ENCODE measurements at places on chromosomes 13 and 19.
A peak's percentile ranks its signal among the peaks of the same experiment; 100 is the strongest.

DNA sequence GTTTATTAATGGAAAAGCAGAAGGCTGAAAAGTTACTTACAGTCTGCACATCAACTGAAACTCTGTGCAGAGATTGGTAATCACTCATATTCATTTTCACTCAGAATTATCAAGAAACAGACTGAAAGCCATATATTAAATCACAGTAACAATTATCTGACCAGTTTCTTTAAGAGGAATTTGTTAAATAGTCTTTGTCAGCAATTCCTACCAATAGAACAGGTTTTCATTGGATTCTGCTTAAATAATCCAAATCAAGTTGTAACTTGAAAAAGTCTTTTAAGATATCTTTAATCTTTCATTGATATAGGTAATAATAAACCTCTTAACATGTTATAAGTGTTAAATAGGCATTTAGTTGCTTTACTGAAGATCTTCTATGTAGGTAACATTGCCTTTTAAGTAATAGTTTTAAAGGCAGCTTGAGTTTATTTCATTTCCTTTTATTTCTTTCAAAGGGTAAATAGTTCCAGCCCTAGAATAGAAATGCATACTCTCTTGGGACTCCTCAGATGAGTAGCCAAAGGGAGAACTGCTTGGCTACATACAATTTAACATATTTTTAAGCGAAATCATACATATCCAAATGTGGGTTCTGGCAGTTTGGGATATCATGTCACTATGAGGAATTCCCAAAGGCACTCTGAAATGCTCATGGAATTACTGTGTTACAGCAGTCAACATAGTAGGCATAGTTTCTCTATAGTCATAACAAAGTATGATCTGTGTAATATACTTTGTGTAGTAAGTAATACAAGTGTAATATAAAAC, 326.0 kb upstream of the SPRY2 start:
- DNase-seq: no peak

GRCh38 chr13:78197231-78197630, 278.6 kb upstream of the EDNRB start:
- no peak for DNase-seq

- no peak for DNase-seq
Measured at GRCh38 chr19:16104722-16105121, 7.0 kb upstream of the RAB8A start.

DNA sequence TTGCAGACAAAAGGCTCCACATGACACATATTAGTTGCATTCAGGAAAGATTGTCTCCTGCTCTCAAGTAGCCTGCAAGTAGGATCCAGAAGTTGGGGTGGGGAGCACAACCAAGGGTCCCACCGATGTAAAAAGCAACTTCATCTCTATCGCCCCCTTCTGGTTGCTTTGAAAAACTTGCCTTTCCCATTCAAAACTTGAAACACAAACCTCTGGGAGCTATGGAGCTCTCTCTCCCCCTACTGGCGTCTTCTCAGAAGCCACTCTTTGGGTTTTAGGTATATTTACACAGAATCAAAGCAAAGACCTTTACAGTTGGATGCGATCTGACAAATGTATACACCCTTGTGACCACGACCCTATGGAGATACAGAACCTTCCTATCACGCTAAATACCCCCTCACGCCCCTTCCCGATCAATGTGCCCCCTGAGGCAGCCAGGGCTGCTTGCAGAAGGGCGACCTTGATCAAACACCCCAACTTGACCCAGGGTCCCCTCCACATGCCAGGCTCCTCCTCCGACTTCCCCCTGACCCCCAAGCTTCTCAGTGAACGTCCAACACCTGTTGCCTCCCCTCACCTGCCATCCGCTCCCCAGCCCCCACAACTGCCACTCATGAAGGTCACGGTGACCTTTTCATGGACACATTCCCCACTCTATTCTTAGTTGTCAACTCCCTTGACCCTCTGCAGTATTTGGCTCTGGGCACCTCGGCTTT, 10.1 kb downstream of the NOSIP start:
- DNase-seq: peak; percentile 85

DNA sequence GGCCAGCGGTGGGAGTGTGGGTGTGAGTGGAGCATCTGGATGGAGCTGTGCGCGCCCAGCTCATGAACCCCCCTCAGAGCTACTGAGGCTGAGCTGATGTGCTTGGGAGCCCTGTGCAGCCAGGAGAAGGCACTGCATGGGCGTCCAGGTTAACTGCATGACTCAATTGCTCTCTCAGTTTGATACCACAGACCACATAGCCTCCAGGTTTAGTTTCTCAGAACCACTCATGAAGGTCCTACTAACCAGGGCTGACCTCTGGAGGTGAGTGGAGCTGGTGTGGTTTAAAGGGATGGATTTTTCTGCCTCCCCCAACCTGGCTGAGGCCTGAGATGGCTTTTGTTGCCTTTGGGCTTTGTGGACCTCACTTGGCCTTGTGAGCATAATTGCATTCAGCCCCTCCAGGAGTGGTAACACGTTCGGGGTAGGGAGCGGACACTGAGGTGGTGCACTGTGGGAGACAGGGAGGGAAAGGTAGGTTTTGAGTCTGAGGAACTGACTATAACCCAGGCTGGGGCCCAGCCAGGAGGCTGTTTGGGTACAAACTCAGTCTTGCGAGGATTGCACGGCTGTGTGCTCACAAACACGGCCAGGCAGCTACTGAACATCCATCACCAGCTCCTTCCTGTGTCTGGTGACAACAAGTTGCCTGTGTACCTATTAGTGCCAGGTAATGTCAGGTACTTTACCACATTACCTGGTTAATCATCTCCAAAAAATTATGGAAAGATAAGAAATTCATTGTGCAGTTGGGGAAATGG, 97.5 kb downstream of the RGCC start:
- no peak for DNase-seq

- no peak for DNase-seq
Measured at GRCh38 chr19:58334691-58335249, 8.0 kb downstream of the ZSCAN22 start.

GRCh38 chr13:42649141-42649540, 75.2 kb downstream of the TNFSF11 start:
- no peak for DNase-seq

DNA sequence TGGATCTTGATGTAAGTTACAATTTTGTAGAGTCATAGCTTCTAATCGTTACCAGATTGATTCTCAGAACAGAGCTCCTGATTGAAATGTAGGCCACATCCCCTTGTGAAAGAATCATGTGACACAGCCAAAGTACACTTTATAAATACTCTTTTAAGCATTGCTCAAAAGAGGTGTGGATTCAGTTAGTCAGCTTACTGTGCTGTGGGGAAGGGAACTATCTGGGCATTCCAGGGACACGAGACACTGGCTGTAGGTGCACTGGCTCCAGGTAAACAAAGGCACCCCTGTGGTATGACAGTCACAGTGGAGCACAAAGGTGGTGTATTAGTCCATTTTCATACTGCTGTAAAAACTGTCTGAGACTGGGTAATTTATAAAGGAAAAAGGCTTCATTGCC, 222.8 kb downstream of the LIG4 start:
- no peak for DNase-seq

- DNase-seq: no peak
Measured at GRCh38 chr19:4547303-4548237, 7.7 kb upstream of the LRG1 start.

GRCh38 chr19:30911491-30911890, 437.7 kb downstream of the TSHZ3 start:
- DNase-seq: no peak

- no peak for DNase-seq
Measured at GRCh38 chr19:34335914-34336313, 29.1 kb upstream of the GPI start.

DNA sequence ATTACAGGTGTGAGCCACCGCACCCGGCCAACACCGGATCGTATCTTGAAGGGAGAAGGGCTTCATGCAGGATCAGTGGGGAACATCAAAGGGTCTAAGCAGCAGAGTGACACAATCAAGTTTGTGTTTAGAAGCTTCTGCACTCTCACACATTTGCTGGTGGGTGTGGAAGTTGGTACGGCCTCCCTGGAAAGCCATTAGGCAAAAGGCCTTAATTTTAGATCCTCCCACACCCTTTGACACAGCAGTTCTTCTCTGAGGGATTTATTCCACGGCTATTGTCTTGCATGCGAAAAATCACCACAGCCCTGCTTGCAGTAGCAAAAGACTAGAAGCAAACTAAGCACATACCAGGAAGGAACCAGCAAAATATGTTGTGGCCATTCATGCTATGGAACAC, 18.3 kb upstream of the SLC1A5 start:
- no peak for DNase-seq

GRCh38 chr13:110676595-110677587, 29.0 kb downstream of the CARS2 start:
- DNase-seq: no peak

DNA sequence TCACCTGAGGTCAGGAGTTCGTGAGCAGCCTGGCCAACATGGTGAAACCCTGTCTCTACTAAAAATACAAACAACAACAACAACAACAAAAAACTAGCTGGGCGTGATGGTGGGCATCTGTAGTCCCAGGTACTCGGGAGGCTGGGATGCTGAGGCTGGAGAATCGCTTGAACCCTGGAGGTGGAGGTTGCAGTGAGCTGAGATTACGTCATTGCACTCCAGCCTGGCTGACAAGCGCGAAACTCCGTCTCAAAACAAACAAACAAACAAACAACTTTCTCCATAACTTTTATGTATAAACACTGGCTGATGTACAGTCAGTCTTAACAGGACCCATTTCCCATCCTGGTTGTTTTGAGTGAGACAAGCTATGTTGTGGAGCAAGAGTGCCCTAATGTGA, 5.8 kb upstream of the CYP4F8 start:
- no peak for DNase-seq

GRCh38 chr13:112175162-112176075, 108.5 kb downstream of the SOX1 start:
- no peak for DNase-seq

- DNase-seq: no peak
Measured at GRCh38 chr13:42834946-42835345, 53.6 kb downstream of the FAM216B start.

GRCh38 chr13:58190577-58190976, 559.0 kb downstream of the PCDH17 start:
- no peak for DNase-seq

DNA sequence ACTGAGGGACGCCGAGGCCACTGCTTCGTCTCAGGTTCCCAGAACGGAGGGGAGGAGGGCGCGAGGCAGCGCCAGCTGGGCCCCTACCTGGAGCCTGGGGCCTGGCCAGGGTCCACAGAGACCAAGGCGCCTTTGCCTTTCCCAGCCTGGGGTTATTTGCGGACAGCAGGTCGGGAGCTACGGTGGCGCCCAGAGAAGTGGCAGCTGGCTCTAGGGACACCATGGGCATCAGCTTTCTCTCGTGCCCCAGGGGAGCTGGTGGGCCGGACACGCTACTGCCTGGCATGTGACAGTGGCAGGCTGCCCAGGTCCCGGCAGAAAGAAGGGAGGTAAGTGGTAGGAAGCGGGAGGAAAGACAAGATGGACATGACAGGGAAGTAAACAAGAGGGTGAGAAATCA, 19.0 kb downstream of the AKT2 start:
- peak; percentile 85 for DNase-seq

DNA sequence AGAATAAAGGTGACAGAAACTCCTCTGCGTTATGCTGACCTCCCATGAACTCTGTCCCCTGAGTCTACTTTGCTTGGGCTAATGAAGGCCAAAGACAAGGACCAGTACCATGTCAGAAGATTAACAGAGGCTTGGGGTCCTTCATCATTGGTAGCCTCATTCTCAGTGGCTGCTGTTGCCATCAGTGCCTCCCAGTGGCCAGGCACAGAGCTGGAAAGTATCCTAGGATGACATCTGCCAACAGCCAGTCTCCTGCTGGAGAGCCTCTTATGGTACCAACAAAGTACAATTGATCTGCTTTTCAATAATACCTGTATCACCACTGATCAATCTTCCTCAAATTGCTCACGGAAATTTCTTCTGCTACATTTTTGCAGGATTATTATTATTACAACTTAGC, 281.6 kb downstream of the DNAJC15 start:
- no peak for DNase-seq

DNA sequence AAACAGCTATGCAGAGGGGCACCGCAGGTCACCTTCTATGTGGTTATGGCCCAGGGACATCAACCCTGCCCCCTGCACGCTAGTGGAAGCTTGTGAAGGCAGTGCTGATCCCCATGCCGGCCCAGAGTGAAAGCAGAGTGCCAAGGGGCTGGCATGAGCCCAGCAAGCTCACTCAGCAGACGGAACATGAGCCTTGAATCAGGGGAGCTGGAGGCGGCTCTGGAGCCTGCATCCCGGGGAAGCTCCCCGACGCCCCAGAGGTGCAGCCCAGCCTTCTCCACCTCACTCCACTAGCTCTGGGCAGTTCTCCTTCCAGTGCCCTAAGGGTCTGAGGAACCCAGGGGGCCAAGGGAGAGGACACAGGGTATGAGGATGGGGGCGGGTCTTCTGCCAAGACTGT, 19.0 kb upstream of the ISYNA1 start:
- DNase-seq: no peak

DNA sequence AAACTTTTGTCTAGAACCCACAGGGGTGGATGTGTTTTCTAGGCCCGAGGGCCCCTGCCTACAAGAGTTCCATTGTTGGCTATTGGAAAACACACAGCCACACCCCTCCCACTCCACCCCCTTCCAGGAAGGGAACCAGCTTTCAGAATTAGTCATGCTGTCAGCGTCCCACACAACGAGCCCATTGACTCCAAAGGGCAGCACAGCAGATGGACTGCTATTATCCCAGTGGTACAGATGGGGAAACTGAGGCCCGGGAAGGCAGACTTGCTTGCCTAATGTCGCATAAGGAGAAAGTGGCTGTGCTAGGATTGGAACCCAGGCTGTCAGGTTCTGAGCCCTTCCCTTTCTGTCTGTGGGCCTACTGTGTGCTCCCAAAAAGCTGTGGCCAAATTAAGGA, 8.1 kb upstream of the FXYD3 start:
- DNase-seq: no peak

DNA sequence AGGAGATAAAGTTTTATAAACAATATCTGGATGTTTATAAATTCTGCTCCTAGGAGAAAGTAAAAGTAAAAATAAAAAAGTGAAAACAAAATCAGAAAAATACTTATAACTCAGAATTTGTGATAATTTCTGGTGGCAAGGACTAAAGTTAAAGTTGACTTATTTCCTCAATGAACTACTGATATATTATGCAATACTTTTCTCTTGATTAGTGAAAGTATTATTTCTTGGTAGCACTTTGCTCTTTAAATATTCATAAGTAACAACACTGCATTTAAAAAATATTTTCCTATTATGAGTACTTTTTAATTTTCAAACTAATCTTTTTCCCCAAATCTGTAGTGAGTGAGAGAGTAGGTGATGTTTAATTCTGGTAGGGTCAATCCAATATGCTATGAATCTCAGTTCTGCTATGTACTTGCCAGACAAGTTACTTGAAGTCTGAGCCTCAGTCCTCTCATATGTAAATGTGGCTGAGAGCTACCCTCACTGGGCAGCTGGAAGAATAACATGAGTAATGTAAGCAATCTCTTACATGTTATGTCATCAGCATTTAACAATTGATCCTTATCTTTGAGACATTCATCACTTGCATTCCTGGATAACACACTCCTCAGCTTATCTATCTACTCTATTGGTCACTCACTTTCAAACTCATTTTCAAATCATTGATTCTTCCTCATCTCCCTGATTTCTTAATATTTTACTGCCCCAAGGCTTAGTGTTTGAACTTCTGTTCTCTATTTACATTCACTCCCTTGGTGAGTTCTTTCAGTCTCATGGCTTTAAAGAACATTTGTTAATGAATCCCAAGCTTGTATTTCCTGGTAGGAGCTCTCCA, 239.0 kb downstream of the RGCC start:
- DNase-seq: no peak

GRCh38 chr19:33268162-33268991, 34.0 kb downstream of the CEBPA start:
- DNase-seq: no peak
